RKO (cell line): ENCODE measurements at places on chromosomes 4 and X.
A peak's percentile ranks its signal among the peaks of the same experiment; 100 is the strongest.

DNA sequence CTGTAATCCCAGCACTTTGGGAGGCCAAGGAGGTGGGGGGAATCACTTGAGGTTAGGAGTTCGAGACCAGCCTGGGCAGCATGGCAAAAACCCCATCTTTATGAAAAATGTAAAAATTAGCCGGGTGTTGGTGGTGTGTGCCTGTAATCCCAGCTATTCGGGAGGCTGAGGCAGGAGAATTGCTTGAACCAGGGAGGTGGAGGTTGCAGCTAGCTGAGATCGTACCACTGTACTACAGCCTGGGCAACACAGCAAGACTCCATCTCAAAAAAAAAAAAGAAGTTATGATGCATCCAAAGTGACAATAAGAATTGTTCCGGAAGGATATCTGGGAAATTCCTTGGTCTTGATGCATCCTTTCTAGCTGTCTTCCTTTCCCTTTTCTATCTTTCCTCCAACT lies 7.3 kb downstream of the NOCT start:
- DNase-seq: no peak

GRCh38 chrX:54708404-54708803 lies 89.7 kb downstream of the ITIH6 start:
- DNase-seq: no peak

DNA sequence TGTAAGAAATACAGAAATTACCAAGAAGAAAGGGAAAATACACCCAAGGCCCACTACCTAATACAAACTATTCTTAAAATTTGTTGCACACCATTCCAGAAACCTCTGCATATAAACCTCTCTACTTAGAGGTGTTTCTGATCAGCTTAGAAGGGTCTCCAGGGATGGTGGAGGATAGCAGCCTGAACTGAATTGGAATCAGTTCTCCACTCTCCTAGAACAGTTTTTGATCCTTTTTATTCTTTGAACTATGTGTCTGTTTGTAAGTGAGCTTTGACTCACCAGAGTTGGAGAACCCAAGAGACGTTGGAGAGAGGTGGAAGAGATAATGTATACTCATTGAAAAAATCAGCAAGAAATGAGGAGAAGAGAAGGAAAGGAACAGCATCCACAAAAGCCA lies 96.6 kb upstream of the OTUD4 start:
- DNase-seq: no peak

DNA sequence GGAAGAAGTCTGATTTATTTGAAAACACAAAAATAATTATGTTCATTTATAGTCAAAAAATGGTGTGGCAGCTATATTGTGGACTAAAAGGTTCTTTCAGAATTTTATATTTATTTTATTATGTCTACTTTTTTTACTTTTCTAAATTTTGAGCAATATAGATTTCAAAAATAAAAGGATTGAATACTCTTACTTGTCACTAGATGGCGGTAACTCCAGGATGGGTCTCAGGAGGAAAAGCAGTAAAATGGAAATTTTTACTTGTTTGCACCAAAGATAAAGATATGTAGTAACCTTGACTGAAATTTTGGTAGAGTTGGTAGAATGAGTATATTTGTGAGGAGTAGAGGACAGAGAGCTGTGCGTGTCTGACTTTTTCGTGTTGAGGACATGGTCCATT lies 14.5 kb upstream of the DACH2 start:
- peak; percentile 62 for DNase-seq

- DNase-seq: no peak
Measured at GRCh38 chr4:40723728-40724127, 26.0 kb upstream of the NSUN7 start.

DNA sequence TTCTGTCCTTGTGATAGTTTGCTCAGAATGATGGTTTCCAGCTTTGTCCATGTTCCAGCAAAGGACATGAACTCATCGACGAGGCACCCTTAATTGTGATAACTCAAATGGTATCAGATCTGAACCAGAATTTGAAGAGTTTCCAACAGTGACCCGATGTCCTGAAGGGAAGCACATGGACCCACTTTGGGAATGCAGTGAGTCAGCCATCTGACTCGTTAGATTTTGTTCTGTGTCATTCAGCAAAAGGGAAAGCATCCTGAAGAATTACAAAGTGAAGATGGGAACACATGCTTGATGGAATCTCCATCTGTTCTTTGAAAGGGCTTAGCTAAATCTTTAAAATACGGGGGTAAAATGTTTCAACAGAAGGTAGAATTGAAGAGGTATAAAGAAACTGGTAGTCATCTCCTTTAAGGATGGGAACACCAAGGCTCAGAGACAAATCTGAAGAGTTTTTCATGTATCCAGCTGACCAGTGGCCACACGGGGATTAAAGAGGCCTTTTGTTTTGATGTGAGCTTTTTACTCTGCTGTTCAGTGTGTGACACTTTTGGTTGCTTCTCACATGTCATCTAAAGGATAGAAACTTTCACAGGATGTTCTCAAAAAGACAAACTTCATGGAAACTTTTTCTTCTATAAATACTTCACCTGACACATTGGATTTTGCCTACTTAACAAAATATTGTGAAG lies 393.8 kb downstream of the INPP4B start:
- no peak for DNase-seq

- no peak for DNase-seq
Measured at GRCh38 chr4:11053601-11054220, 369.1 kb upstream of the CLNK start.

DNA sequence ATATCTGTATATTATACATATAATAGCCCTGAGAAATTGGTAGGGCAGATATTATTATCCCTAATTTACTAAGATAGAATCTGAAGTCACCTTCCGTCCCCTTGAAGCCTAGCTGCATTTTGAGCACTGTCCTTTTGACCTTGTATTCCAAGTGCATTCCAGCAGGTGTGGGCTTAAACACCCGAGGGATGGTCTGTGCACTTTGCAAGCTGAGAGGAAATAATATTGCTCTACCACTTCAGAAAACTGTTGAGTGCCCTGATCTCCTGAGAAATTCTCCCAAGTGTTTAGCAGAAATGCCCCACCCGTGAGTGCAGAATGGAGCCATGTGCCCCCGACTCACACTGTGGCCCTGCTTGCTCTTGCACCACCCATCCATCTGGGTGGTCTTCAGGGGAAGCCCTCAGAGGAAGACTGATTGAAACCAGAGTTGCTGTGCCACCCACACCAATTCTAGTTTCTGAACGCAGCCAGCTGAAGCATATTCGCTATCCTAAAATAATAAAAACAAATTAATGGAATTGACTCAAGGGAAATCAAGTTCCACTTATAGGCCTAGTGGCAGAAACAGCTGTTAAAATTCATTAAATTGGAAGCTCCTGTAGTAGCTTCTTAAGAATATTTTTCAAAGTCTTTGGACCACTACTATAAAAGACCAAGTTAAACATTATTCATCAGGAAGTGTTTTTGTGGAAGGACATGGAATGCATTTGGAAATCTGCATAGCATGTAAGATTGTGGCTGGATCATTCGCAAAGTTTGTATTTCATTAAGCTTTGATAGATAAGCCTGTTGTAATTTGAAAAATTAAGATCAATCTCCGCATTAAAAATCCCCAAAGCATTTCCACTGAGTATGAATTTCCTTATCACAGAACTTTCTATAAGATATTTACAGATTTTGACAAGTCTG lies 41.3 kb upstream of the PRKG2 start:
- DNase-seq: no peak

DNA sequence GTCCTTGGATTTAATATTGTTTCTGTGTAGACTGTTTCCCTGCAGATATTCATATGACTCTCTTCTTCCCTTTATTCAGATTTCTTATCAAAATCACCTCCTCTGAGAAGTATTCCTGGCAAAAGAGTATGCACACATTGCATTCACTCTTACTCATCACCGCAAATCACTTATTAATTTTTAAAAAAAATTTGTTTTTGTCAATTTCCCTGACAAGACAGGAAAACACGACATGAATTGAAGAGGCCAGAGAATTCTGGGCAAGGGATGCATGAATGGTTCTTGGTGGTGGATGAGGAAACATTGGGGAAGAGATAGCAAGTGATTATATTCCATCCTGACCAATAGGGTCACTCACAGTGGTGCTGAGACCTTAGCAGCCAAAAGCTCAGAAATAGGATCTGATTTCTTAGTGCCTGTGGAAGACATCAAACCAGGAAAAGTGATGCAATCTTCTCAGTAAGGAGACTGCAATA lies 522.5 kb upstream of the AGA start:
- DNase-seq: no peak

DNA sequence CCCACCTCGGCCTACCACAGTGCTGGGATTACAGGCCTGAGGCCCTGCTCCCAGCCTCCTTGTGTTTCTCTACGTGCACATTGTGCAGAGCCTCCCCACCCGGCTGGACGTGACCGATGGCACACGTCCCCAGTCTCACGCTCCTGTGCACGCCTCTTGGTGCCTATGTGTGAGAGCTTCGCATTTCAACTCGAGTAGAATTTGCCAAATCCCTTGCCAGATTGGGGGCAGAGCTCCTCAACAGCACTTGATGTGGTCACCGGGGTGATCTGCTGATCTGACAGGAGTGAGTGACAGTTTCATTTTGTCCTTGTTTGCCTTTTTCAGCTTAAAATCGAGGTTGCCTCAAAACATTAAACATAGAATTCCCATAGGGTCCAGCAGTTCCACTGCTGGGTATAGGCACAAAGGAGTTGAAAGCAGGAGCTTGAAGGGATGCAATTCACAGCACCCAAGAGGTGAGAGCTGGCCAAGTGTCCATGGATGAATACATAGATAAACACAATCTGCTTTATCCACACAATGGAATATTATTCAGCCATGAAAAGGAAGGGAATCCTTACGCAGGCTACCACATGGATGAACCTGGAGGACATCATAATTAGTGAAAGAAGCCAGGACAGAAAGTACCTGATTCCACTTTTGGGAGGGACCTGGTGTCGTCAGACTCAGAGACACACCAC lies 17.6 kb downstream of the TMEM187 start:
- DNase-seq: no peak

DNA sequence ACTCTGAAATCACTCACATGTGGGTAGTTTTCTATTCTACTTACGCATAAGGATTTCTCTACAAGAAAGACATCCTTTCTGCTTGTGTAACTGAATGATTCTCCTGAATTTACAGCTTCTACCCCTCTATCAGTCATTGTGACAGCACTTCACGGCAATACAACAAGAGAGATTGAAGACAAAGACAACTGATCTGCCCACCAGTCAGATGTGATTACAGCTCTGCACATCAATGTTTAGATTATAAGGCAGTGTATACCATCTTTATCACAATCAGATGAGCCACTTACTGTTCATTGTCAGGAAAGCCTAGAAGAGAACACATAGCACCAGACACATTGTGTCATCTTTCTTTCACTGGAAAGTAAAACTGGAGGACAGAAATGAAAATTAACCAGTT lies 324.4 kb downstream of the CENPC start:
- no peak for DNase-seq

DNA sequence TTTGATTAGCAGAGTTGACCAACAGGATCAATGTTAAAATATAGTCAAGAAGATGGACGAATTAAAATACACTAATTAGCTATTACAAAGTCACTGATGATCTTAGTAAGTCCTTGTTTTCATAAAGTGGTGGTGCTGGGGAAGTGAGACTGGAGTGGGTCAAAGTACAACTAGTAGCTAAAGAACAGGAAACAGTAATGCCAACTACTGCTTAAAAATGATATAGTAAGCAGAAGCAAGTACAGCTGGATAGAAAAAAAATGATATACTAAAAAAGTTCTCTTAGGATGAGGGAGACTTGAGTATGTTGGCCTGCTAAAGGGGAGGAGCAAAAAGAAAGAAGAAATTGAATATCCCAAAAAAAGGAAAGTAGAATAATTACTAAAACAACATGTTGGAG lies 580.8 kb upstream of the FTHL17 start:
- no peak for DNase-seq

DNA sequence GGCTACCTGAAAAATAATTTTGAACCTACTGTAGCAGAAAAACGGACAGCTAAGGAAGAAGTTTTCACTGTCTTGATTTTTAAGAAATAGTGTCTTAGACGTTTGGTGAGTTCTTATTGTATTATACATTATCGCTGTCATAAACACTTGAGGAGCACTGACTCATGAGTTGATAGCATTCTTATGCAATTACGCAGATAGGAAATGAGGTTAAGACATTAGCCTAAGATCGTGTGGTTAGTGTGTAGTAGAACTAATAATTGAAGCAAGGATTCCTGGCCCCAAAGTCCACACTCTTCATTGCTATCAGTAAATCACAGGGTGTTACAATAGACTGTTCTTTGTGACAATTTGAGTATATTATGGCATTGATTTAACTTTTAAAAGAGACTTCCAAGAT lies 238.1 kb downstream of the ARAP2 start:
- DNase-seq: peak; percentile 67

GRCh38 chr4:165602621-165603020 lies 223.8 kb downstream of the CPE start:
- no peak for DNase-seq

GRCh38 chr4:124386648-124387047 lies 325.9 kb downstream of the ANKRD50 start:
- DNase-seq: no peak
